GM23338 (cell line): ENCODE measurements at places on chromosomes 12 and 14. TPM values are rescaled to one million over a fixed set of nuclear protein-coding genes. Genes with fewer than 3 reads are reported as not detected.

RNASE3 gene
- not detected in 2 replicates for polyA plus RNA-seq

TSHR gene
- 0.23 and 0.78 TPM in 2 replicates for polyA plus RNA-seq

CLMN gene
- 2.8 and 3.2 TPM in 2 replicates for polyA plus RNA-seq

GSC gene
- 0.27 and 0.35 TPM in 2 replicates for polyA plus RNA-seq

AKAP6 gene
- polyA plus RNA-seq = 0.16 and 0.42 TPM in 2 replicates

LRRC43 gene
- polyA plus RNA-seq = 0.45 TPM in 1 of 2 replicates, not detected in the other

CCDC198 gene
- not detected in 2 replicates for polyA plus RNA-seq

PRMT5 gene
- 68.8 and 74.5 TPM in 2 replicates for polyA plus RNA-seq

LRRC10 gene
- not detected in 2 replicates for polyA plus RNA-seq

MMAB gene
- 36.7 and 38.5 TPM in 2 replicates for polyA plus RNA-seq

WIF1 gene
- polyA plus RNA-seq = 4.2 and 4.9 TPM in 2 replicates

UNC79 gene
- 1.2 and 1.8 TPM in 2 replicates for polyA plus RNA-seq

DEGS2 gene
- polyA plus RNA-seq = 1.0 and 2.2 TPM in 2 replicates

PARP11 gene
- polyA plus RNA-seq = 3.4 and 4.8 TPM in 2 replicates

SPRYD4 gene
- 2.1 and 2.3 TPM in 2 replicates for polyA plus RNA-seq

CLIP1 gene
- polyA plus RNA-seq = 8.6 and 11.5 TPM in 2 replicates

DNAJC22 gene
- not detected in 2 replicates for polyA plus RNA-seq

LGR5 gene
- 0.09 and 0.26 TPM in 2 replicates for polyA plus RNA-seq

MYF6 gene
- polyA plus RNA-seq = not detected in 2 replicates

FAM222A gene
- polyA plus RNA-seq = 0.78 and 0.85 TPM in 2 replicates

LIN7A gene
- polyA plus RNA-seq = 5.7 and 6.2 TPM in 2 replicates

RTN1 gene
- polyA plus RNA-seq = 3.1 and 4.2 TPM in 2 replicates

KRT6B gene
- not detected in 2 replicates for polyA plus RNA-seq

MYO1H gene
- polyA plus RNA-seq = not detected in 2 replicates

GPR84 gene
- polyA plus RNA-seq = not detected in 2 replicates

PARPBP gene
- 31.7 and 37.3 TPM in 2 replicates for polyA plus RNA-seq

CELA1 gene
- not detected in 2 replicates for polyA plus RNA-seq

FOXN4 gene
- polyA plus RNA-seq = 0.43 and 0.47 TPM in 2 replicates

RERG gene
- 0.99 and 1.1 TPM in 2 replicates for polyA plus RNA-seq

ATP2A2 gene
- 44.2 and 47.2 TPM in 2 replicates for polyA plus RNA-seq

CMA1 gene
- polyA plus RNA-seq = not detected in 2 replicates

CD163 gene
- polyA plus RNA-seq = not detected in 2 replicates

SLC25A21 gene
- 10.1 and 10.6 TPM in 2 replicates for polyA plus RNA-seq

SDR9C7 gene
- 0.12 TPM in 1 of 2 replicates, not detected in the other for polyA plus RNA-seq

CLEC4E gene
- polyA plus RNA-seq = not detected in 2 replicates

RFX4 gene
- 0.23 and 0.49 TPM in 2 replicates for polyA plus RNA-seq

EXOC3L4 gene
- not detected in 2 replicates for polyA plus RNA-seq

ZDHHC22 gene
- polyA plus RNA-seq = 14.7 and 17.6 TPM in 2 replicates

EIF2S3B gene
- 0.24 and 0.56 TPM in 2 replicates for polyA plus RNA-seq

STAC3 gene
- 0.48 and 0.59 TPM in 2 replicates for polyA plus RNA-seq

LRRC23 gene
- 2.4 and 2.9 TPM in 2 replicates for polyA plus RNA-seq

BCL7A gene
- 14.9 and 18.0 TPM in 2 replicates for polyA plus RNA-seq

ACSS3 gene
- polyA plus RNA-seq = 5.2 and 7.4 TPM in 2 replicates

SLCO1C1 gene
- polyA plus RNA-seq = 0.86 and 0.97 TPM in 2 replicates

KRT71 gene
- not detected in 2 replicates for polyA plus RNA-seq

PROX2 gene
- polyA plus RNA-seq = 0.06 and 0.09 TPM in 2 replicates
